NCI-H2081 treated with DMSO at 0.1 percent for 48 hours (cell line): ENCODE measurements at places on chromosomes 6 and 20.

- DNase-seq: no peak
Measured at GRCh38 chr6:26140967-26141294, 53.7 kb downstream of the HFE start.

- no peak for DNase-seq
Measured at GRCh38 chr6:6633898-6634734, 45.6 kb downstream of the LY86 start.

- DNase-seq: no peak
Measured at GRCh38 chr6:106476331-106477105, 116.0 kb downstream of the CRYBG1 start.

DNA sequence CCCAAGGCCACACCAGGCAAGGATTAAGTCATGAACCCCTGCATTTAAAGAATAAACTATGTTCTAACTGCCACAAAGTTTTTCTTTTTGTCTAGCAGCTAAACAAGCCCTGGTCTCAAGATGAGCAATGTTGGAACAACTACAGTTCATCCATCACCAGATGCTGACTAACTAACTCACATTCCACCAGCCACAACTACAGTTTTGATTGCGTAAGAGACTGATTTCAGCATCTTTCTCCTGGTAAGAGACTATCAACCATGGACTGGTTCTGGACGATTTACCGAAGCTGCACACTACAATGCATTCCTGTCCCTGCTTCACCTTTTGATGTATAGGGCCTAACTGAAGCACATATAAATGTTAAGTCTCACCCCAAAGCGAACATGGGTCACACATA is 43.0 kb downstream of the F13A1 start:
- DNase-seq: no peak

- DNase-seq: no peak
Measured at GRCh38 chr6:21500314-21501020, 93.1 kb upstream of the SOX4 start.

- DNase-seq: no peak
Measured at GRCh38 chr6:134701301-134701700, 248.6 kb downstream of the ALDH8A1 start.

- no peak for DNase-seq
Measured at GRCh38 chr6:56025795-56026194, 150.4 kb upstream of the BMP5 start.

DNA sequence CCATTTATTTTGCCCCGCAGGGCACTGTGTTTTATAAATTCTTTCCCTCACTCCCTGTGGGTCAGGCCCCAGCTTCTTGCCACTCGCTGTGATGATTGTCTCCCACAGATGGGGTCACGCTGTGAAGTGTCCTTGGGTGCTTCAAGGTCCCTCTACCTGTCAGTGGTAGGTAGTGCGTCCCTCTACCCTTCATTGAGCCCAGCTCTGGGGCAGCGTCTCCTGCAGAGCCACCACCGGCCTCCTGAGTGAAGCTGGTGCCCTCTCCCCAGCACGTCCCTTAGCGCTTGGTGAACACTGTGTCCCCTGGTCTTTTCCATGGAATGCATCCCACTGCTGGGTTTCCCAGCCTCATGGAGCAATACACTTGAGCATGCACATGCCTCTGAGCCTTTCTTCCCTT is 108.2 kb downstream of the NRN1 start:
- no peak for DNase-seq

- DNase-seq: no peak
Measured at GRCh38 chr6:164294047-164294784, 879.7 kb downstream of the QKI start.

DNA sequence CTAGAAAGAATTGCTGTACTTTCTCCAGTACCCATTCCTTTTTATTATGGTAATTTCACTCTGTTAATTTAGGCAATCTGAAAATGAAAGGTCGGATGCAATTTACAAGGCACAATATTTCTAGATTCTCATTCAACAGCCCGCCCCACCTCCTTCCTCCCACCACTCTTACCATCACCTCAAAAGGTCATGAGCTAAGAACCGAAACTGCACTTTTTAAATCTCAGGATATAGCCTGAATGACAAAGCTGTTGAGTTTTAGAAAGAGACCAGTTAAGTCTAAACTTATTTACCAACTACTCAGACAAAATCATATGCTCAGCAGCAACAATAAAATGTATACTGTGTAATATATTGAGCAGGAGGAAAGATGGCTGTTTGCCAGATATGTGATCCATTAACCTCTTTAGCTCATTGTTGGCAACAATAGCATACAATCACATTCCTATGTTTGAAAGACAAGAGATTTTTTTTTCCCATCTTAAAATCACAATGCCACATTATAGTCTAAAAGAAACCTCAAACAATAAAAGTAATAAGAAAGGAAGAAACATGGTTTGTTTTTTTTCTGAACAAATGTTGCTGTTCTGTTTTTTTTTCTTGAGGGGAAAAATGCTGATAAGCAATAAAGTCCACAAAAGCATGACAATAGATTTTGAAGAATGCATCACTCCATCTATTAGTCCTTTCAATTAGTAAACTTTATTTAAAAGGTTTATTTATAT is 1.6 kb upstream of the HS3ST5 start:
- DNase-seq: no peak
